ENCODE measurements at places on chromosomes 16 and 17.
A peak's percentile ranks its signal among the peaks of the same experiment; 100 is the strongest.

- no peak for DNase-seq
Observed at GRCh38 chr17:18947866-18948265, 4.1 kb upstream of the SLC5A10 start.

GRCh38 chr17:71334048-71334751, 786.6 kb upstream of the SOX9 start:
- DNase-seq: peak; percentile 10

- DNase-seq: no peak
Observed at GRCh38 chr17:38703742-38704605, 1.1 kb upstream of the MLLT6 start.

DNA sequence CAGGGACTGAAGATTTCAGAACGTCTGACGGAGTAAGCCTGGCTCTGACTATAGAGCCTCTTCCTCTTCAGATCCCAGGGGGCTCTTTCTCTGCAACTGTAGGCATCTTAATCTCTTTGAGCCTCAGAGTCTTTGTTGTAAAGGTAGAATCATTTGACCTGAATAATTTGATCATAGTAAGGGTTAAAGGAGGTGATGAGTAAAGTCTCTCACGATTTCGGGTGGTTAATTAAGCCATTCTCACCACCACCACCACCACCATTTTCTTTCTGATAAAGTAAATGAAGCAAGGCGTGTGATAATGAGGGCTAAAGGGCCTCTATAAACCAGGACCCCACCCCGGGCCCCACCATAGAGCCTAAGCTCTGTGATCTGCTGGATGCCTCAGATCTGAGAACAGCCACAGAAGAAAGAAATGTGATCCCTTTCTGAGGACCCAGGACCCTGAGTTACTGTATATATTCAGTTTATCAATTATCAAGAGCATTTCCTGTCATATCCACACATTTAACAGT, 33.0 kb upstream of the ADAMTS18 start:
- DNase-seq: no peak

DNA sequence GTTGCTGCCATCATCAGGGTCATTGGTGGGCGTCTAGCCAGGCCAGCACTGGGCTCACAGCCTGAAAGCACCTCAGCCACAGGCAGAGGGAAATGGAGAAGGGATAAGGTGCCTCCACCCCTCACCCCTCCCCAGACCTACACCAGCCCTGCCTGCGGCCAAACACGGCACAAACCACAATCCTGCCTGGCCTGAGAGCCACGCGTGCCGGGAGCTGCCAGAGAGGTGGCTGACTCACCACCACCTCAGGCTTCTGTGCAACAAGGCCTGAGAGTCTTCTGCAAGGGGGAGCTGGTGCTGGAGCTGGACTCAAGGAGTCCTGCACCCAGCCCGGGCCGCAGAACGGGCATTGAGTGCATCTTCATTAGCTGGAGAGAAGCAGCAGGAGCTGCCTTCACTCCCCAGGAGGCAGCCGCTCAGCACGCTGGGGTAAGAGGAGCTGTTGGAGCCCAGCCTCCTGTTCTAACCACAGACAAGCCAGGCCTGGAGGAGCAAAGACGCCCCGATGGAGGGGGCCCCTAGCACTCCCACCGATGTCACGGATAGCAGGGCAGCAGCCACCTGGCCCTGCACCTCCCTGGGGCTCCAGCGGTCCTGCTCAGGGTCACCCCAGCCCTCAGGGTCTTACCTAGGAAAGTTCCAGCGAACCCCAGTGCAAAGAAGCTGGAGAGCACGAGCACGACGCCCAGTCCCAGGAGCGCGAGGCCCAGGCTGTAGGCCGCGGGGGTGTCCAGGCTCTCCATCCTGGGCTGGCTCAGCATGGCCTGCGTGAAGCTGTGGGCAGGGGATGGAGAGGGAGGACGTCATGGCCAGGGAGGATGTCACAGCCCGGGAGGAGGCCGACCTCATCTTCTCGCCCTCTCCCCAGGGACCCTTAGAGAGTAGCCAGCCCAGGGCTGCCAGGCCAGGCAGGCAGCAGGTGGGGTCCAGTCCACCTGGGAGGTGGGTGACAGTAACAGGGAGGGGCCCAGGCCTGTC, 16.0 kb upstream of the RASD1 start:
- DNase-seq: peak; percentile 91

GRCh38 chr17:40886090-40886489, 1.0 kb upstream of the KRT20 start:
- peak; percentile 33 for DNase-seq

GRCh38 chr17:41287050-41287449, 11.6 kb downstream of the KRTAP9-7 start:
- DNase-seq: no peak

DNA sequence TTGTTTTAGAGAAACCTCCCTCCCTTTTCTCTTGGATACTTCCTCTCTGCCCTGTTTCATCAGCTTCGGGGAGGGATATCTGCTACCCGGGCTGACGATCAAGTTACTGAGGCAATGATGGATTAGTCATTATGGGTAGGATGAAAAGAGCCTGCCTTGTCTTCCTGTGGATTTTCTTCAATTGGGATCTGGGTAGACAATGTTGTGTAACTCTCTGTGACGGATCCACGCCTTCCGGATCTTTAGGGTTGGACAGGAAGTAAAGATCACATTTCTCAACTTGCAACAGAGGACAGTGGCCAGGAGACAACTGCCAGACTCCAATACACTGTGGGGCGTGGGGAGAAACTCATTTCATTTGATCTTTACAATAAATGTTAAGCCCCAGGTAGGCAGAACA, 11.3 kb upstream of the CHST6 start:
- DNase-seq: peak; percentile 95

GRCh38 chr17:20986767-20987510, 55.9 kb downstream of the USP22 start:
- no peak for DNase-seq

GRCh38 chr16:82899731-82900450, 273.1 kb downstream of the CDH13 start:
- DNase-seq: no peak

DNA sequence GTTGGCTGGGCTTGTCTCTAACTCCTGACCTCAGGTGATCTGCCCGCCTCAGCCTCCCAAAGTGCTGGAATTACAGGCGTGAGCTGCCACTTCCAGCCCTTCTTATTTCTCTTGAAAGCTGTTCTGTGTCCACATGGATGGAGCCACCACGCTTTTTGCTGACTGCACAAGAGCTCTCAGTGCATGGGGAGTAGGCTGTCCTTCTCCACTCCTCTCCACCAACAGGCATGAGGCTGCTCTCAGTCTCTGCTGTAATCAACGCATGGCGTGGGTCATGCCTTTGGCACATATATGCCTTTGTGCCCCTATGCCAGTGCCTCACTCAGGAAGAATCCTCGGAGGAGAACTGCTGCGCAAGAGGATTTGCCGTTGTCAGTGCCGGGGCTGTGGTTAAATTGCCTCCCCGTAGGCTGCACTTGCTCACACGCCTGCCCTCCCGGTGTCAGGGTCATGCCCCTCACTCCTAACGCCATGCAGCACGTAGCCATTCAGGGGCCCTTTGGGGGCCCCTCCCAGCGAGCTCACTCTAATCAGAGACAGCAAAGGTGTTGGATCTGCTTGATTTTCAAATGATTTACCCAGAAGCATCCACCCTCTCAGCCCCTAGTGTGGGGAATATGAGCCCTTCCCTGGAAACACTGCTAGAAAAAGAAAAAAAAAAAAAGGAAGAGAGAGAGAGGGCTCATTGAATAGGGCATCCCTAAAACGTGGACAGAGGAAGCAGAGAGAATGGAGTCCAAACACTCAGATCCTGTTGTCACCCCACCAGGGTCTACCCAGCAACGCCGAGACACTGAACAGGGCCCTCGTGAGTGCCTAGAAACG, 47.5 kb upstream of the ZCCHC14 start:
- no peak for DNase-seq

DNA sequence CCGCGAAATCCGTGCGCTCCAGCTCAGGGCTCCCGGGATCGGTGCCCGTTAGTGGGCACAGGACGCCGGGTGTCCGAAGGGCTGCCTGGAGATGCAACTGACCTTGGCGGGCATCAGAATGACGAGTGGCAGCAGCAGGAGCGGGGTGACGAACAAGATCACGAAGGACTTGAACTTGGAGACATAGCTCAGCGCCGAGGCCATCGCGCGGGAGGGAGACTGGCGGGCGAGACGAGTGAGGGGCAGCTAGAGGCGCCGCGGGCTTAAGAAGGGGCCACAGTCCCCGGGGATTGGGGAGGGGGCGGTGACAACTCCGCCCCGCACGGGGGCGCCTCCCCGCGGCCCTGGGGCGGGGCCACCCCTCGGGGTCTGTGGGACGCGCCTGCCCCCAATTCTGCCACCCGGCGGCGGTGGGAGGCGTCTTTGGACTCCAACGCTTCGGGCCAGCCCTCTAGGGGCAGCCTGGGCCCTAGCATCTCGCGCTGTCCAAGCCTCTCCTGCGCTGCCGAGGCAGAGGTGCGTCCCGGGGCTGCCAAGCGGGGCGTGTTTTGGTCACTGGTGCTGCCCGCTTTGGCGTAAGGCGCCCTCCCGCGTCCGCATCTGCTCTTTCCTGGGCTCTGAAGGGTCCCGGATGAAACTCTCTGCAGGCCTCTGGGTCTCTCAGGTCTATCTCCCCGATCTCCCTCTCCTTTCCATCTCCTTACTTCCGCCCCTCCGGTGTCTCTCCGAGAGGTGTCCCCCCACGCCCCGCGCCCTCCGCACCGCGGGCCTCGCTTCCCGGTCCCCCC, at the start of gene SLC13A5:
Gene SLC13A5 (minus strand): TSS at position 240 of the 788 bp plus-strand sequence. CDS start 36 bp downstream, at position 204.
- peak; percentile 10 for DNase-seq

DNA sequence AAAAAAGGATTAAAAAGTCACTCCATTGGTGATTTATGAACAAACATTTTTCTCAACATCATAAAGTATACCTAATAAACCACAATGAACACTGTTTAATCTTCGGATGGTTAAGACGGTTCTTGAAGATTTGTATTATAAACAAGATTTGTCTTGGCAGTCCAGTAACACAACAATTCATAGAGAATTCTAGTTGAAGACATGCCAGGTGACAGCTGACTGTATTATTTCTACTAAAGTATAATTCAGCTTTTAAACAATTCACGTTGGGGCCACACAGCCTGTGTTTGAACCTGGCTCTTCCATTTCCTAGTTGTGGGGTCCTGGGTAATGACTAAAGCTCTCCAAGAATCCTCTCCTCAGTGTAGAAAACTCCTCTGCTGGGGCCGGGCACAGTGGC, 22.0 kb downstream of the STX8 start:
- DNase-seq: no peak

DNA sequence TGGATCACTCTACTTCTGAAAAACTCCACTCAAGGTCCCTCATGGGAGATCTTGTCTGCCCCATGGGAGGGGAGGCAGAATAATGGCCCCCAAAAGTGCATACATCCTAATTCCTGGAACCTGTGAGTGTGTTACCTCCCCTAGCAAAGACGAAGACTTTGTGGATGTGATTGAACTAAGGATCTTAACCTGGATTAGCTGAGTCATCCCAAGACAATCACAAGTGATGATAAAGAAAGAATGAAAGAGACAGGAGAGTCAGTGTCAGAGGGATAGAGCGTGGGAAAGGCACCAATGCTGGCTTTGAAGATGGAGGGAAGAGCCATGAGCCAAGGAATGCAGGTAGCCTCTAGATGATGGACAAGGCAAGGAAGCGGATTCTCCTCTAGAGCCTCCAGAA, 374.7 kb upstream of the DYNLRB2 start:
- DNase-seq: no peak

DNA sequence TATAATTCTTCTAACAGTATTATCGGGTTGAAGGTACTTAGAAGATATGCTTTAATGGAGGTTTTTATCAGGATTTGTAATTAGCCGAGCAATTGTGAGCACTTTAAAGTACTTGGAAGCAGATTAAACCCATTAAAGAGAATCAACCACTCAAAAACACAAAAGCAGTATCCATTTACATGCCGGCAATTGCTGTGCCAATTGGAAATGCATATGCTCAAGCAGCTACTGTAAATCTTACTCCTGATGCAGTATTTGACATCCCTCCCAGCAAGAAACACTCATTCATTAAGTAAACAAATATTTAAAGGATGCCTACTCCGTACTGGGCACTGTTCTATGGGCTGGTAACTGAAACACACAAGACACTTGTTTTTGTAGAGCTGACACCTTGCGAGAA, 11.4 kb upstream of the CCL1 start:
- no peak for DNase-seq

DNA sequence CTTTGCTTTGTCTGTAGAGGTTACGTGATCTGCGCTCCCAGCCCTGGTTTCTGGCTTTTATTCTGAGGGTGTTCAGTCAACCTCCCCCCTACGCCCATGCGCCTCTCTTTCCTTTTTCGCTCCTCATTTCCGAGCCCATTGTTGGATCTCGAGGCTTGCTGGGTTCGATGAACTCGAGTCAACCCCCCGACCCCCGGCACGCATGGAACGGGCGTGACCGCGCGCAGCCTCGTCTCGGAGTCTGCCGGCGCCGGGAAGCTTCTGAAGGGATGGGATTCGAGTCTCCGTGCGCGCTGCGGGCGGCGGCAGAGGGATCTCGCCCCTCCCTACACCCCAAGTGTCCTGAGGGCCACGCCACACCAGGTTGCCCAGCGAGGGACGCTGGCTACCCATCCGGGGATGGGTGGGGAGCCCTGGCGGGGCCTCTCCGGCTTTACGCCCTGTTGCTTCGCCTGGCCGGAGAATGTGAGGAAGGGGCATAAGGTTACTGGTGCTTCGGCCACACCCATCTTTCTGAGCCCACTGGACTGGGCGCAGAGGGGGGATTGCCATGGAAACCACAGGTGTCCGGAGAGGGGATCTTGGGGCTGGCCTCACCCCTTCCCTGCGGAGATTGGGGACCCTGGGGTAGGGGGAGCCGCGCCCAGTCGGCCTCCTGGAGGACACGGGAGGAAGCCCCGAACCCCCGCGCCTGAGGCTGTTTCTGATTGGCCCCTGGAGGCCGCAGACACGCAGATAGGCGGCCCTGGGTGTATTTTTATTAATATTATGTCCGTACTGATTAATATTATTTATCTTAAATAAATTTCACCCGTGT, 1.8 kb downstream of the MAPT start:
- DNase-seq: peak; percentile 14

GRCh38 chr17:40130352-40131042, 8.7 kb downstream of the MSL1 start:
- DNase-seq: peak; percentile 26

GRCh38 chr16:2949705-2950352, 14.2 kb upstream of the KREMEN2 start:
- DNase-seq: no peak

DNA sequence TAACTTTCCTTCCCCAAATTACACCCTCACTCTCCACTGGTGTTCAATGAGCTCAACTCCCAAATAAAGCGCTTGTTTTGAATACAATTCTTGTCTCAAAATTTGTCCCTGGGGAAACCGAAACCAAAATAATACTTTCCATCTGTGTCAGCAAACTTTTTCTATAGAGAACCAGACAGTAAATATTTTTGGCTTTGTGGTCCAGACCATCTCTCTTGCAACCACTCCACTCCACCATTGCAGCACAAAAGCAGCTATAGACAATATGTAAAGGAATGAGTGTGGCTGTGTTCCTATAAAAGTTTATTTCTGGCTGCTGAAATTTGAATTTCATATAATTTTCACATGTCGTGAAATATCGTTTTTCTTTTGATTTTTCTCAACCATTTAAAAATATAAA, 84.6 kb upstream of the ERCC4 start:
- DNase-seq: no peak

All from iris pigment epithelial cell (primary cell).